ENCODE measurements at places on chromosomes 13 and 19.

- no peak for DNase-seq
Observed at GRCh38 chr13:51000571-51001260, 91.1 kb downstream of the RNASEH2B start.

DNA sequence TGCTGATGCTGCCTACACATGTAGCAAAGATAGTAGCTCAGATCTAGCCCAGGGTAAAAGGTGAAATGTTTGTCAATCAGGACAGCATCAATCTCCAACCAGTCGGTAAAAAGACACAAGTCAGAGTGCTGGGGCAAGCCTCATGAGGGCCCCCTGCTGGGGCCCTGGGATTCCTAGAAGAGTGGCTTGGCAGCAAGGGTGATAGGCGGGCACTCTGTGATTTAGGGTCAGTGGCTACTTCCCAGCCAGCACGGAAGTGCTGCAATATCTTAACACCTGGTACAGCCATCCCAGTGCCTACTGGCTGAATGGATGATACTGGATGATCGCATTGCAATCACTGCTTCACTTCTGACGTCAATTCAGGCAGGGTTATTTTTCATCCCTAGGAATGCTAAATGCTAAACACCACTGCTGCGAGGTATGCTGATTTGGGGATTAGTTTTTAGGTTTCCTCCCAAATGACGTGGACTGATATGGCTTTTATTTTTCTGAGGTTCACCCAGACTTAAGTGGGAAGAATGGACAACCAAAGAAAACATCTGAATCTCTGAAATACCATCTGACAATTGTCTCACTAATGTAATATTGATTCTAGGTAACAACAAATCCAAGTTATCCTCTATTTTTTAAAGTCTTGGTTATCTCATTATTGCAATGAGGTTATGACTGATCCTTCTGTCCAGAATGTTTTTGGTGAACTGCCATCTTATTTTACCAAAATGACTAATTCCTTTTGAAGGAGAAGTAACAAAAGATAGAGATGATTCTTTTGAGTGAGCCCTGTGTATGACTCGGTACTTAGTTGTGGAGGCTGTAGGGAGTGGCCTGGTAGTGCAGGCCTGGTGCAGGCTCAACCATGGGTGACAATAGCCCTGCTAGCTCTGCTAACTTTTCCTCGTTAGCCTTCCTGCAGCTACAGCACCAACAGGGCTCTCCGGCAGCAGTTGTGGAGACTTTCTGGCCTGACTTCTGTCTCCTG, 432.5 kb downstream of the FGF9 start:
- no peak for DNase-seq

DNA sequence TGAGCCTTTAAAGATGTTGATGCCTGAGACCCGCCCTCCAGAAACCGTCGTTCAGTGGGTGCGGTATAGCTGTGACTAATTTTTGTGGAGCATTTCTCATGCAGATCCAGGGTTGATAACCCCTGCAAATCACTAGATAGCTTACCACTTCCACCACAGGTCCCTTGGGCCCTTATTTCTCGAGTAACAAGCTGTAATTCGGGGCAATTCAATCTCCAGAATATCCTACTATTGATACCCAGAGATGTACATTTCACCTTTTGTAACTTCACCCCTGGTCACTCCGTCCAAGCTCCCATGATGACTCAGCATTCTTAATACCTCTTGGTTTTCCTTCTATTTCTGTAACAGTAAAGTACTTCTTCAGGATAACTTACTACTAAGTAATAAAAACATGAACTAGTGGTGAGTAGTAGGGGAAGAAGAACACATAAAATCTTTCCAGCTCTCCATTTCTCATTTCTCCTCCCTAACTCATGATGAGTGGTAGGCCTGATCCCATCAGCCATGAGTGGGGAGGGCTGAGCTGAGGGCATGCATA, 71.9 kb upstream of the UBL3 start:
- no peak for DNase-seq

GRCh38 chr13:99941086-99941485, 30.5 kb downstream of the ZIC5 start:
- DNase-seq: no peak

DNA sequence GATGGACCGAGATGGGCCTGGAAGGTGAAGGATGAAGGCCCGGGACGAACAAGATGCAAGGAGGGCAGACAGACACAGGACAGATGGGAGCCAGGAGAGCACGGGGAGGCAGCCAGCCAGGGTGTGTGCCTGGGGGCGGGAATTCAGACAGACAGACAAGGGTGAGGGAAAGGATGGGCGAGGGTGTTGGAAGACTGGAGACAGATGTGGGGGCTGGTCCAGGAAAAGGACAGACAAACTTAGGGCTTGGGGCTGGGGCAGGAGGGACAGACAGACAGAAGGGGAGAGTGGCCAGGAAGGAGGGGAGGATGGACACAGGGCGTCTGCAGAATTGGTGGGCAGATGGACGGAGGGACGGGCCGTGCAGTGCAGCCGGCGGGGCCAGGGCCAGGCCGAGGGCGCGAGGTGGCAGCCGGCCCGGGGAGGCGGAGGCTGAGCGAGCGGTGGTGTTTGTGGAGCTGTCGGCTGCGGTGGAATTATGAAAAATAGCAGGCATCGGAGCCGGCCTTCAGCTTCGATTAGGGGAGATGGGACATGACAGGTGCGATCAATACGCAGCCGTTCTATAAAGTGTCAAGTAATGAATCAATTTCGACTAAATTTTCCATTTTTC, 4.6 kb upstream of the ERFL start:
- no peak for DNase-seq

DNA sequence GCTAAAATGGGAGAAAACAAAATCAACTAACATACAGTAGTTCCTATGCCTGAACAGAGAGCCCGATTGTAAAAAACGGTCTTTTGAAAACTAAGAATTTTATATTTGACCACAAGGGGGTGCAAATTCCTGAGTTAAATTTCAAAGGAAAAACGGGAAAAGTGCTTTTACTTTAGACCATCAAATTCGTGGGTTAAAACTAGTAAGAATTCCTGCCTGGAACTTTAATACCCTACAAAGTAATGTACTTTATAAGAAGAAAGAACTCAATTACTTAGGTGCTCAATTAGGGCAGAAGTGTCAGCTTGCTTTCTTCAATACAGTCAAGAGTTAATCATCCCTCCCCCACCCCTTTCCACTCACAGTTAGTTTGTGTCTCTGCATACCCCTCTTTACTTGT, 69.8 kb downstream of the KCNRG start:
- DNase-seq: no peak

DNA sequence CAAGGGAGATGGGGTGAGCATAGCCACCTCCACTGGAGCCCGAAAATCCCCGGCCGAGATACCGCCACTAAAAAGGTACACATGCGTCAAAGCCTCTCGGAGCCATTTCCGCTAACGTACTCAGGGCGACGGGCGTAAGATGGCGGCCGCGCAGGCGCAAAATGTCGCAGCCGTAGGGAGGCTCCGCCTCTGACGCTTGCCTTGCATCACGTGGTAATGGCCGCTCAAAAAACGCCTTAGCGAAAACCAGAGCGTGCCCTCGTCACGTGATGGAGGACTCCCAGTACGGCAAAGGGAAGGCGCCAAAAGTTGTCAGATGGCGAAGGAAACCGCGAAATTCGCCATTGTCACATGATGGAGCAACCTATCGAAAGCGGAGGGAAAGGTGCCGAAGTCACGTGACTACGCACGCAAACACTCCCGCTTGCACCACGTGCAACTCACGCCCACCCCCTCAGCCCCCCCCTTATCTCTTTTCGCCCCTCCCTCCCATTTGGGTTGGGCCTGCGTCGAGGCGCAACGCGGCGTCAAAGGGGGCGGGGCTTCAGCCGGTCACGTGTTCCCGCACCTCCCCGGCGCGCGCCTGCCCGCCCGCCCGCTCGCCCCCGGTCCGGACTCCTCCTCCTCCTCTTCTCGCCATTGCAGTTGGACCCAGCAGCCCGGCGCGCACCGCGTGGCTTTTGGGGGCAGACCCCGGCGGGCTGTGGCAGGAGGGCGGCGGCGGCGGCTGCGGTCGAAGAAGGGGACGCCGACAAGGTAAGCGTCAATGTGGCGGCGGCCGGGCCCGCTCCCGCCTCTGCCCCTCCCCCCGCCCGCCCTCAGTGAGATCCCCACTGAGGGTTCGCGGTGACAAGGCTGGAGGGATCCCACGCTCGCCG, at the start of gene ILF3:
Gene ILF3 (plus strand): TSS at position 615 of the 878 bp plus-strand sequence. CDS start 16,260 bp downstream, outside the sequence.
- peak; percentile 100 for DNase-seq

DNA sequence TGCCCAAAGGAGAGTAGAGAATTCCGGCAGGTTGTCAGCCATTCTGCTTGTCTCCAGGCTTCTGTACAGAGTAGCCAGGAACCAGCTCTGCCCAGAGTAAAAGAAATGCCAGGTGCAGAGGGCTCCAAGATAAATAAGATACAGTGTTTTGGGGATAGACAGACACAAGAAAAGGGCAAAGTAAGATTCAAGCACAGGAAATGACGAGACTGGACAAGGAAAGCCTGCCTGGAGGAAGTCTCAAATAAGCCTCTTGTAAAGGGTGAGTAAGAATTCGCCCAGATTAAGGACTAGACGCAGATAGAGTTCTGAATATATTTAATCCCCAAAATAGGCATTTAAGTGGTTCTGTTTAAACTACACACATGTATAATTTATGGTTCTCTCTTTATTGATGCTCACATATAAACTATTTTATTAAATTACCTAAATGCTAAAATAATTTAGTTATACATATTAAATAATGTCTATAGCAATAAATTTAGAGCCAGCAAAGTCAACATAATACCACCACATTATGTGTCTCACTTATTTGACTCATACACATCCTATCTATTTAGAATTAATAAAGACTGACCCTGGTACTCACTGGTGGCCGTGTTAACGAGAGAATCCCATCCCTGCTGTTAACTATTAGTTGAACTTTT, 98.4 kb upstream of the RAP2A start:
- no peak for DNase-seq

- no peak for DNase-seq
Observed at GRCh38 chr13:20843166-20843565, 59.4 kb downstream of the XPO4 start.

DNA sequence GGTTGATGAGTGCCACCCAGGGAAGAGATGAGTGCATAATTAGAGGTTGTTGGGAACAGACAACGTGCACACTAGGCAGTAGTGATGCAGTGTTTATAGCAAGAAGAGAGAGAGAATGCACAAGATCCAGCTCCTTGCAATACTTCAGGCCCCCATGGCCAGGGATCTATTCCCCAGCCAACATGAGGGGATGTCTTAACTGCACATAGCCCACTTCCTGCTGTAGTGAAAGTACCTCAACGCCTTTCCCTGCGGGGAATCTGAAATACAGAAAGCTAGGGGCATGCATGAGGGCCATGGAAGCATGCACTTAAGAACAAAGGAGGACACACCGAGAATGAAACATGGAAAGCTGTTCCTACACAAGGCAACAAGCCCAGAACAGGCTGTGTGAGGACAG, 636.7 kb upstream of the GPC6 start:
- DNase-seq: no peak

DNA sequence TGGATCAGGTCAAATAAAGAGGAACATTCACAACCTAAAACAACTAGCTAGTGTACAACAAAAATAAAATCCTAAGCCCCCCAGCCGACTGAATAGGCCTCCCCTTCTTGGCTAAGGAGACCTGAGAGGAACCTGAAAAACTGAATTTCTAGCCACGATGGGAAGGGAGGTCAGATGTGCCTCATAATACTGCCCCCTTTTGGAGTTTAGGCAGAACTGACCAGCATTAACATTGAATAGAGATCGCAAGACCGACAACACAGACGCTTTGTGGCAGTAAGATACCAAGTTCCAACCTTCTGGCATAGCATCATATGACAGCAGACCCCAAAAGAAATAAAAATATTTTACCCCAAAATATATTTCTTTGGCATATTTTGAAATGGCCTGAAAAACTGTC, 15.9 kb downstream of the CBY2 start:
- DNase-seq: no peak

Measured in HS-5 (cell line).